ENCODE measurements at places on chromosomes 12 and 14. TPM values are rescaled to one million over a fixed set of nuclear protein-coding genes. Genes with fewer than 3 reads are reported as not detected.

- no peak for DNase-seq
Observed at GRCh38 chr12:46944771-46945170, 119.0 kb upstream of the SLC38A4 start.

DEGS2 gene
- 8.6 TPM for polyA plus RNA-seq

KRT73 gene
- not detected for polyA plus RNA-seq

GRCh38 chr14:39762576-39763401 lies 330.6 kb upstream of the FBXO33 start:
- no peak for DNase-seq

MYF5 gene
- polyA plus RNA-seq: 0.14 TPM

GRCh38 chr14:63670692-63671091 lies 29.0 kb upstream of the WDR89 start:
- no peak for DNase-seq

DNA sequence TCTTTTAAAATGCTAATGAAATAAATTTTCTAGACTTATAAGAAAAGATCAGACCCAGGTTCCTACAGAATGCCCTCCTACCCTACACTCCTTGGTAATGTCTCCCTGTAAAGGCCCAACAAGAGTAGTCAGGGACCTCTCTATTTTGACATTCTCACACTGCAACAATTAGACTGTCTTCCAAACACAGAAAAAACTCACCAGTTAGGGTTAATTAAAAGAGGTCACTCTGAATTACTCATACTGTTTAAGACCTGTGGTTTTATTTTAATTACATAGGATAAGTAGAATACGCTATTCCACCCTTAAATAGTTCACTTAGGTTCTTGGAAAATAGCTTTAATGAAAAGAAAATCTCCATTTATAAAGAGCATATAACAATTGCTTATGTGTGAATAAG lies 142.4 kb downstream of the ITPR2 start:
- DNase-seq: no peak

DNA sequence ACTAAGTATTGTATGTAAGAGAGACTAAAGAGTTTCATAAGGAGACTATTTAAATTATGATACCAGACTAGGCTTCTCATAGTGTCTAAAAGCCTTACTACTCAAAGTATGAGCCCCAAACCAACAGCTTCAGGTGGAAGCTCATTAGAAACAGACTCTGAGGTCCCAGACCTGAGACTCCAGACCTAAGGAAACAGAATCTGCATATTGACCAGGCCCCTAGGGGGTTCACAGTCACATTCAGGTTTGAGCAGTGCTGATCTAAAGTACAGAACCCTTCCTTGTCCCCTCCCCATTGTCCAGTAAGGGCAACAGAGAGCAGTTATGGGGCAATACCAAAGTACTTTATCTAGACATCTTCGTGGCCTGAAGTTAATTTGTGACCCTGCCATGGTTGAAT lies 87.7 kb downstream of the SSPN start:
- no peak for DNase-seq

DNA sequence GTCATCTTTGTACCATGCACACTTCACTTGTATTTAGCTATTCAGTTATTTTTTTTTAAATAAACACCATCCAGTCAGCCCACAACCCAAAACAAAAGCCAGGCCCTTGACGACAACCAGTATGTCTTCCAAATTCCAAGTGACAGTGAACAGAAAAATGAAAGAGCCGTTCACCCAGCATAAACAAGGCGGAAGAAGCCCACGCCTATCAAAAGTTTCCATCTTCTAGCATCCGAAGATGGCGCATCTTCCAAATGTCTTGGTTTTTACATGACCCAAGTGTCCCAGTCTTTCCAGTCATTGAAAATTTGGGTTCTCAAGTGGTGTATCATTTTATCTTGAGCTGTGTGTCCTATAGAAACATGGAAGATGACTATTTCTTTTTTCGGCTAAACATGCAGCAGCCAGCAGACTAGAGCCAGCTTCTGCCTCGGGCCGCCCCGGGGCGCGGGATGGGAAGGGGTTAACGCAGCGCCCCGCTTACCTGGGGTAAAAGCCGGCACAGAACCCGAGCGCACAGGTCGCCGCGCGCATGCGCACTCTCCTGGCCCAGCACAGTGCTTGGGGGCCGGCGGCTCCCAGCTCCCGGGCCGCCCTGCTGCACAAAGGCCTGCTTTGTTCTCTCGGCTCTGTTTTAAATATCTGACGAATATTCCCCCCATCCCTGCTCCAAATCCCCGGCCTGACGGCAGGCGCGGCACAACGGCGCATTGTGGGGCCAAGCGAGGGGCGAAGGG lies 164.8 kb downstream of the ZFP36L1 start:
- DNase-seq: no peak

- no peak for DNase-seq
Observed at GRCh38 chr12:118299791-118300460, 72.8 kb downstream of the TAOK3 start.

KCNC2 gene
- polyA plus RNA-seq: 0.34 TPM

FGF23 gene
- polyA plus RNA-seq: 0.04 TPM

- no peak for DNase-seq
Observed at GRCh38 chr14:106883218-106883692, 1356.9 kb downstream of the TMEM121 start.

DNA sequence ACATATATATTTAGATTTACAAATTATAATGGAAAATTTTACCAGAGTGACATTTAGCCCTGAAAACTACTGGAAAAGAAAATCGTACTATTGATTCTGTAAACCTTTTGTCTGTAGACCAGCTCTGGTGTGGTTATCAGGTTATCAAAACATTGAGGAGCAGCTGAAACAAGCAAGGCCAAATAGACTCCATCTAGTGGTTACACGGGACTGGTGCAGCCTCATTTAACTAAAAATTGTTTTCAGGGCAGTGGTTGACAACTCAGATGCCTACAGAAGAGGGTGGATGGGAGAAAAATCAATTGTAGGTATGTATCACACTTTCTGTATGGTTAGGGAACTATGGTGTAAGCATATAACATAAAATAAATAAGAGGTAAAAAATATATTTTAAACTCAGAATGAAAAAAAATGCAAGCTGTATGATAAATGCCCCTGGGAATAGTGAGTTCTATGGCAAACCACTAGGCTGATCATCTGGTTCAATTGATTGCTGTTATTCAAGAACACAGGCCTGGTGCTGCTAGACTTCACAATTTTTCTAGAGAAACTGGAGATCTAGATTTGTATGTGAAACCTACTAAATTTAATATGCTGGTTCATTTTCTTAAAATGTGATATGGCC lies 51.2 kb downstream of the ACSS3 start:
- no peak for DNase-seq

DNA sequence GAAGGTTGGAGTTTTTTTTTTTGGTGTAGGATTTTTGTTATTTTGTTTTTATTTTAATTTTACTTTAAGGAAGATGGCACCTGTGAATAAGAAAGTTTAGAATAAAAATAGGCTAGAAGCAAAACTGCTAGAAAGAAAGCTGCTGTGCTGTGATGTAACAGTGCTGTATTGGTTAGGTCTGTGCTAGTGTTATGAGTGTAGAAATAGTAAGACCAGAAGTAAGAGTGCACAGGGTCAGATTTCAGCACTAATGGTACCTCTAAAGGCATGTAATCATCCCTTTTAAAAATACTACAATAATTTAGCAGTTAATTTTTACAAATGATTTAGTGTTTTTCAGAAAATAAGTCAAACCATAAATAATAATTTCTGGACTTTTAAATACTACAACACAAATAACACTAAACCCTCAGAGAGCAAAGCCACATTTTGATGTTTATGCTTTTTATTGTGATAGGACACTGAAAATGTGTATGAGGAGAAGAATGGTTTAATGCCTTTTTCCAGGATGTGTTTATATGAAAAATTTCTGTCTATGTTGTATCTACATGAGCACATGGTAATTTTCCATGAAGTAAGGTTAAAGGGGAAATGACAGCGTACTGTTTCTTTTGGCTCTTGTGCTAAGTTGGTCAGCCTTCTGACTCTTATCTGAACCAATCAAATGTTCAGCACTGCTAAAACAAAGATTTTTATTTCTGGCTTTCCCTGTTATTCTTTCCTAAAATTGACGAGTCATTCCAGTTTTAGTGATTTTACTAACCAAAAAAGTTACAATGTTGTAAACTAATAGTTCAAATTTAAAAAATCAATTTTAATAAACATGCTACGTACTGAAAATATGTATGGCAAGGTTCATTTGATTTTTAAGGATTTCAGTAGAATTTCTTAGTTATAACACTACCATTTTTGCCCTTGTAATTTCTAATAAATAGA lies 96.1 kb downstream of the PPHLN1 start:
- no peak for DNase-seq

CPM gene
- 32.7 TPM for polyA plus RNA-seq

- no peak for DNase-seq
Observed at GRCh38 chr12:98449584-98449983, 65.8 kb upstream of the TMPO start.

DNA sequence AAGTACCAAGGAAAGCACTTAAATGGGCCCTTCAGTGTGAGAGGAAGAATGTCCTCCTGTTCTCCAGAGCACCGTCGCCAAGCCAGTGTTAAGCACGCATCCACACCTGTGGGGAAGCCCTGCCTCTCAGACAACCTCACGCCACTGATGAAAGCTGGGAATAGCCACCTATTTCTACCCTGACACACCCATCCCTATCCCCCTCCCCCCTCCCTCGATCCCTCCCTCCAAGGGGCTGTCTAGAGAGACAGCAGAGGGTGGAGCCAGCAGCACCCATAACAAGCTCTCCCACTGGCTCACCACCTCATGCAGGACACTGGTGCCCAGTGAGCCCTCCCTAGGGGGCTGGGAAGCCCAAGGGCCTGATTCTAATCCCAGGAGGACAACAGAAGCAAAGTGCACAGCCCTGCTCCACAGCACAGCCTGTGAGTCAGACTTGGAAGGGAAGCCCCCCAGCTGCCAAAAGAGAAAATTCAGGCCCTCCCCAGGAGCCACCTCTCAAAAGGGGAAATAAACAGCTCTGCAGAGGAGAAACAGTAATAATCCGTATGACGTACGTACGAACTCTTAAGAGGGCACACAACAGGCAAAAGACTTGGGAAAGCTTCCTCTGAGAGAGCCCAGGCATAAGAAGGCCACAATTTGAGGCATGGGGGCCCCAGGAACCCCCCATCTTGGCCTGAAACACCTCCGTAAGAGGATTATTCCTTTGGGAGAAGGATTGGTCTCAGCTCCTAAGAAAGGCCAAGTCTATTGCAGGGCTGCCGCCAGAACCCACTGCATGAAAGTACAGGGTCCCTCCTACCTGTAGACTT lies 7.8 kb downstream of the PITPNM2 start:
- DNase-seq: no peak

CD163L1 gene
- 2.4 TPM for polyA plus RNA-seq

IQSEC3 gene
- polyA plus RNA-seq: 6.5 TPM

DNA sequence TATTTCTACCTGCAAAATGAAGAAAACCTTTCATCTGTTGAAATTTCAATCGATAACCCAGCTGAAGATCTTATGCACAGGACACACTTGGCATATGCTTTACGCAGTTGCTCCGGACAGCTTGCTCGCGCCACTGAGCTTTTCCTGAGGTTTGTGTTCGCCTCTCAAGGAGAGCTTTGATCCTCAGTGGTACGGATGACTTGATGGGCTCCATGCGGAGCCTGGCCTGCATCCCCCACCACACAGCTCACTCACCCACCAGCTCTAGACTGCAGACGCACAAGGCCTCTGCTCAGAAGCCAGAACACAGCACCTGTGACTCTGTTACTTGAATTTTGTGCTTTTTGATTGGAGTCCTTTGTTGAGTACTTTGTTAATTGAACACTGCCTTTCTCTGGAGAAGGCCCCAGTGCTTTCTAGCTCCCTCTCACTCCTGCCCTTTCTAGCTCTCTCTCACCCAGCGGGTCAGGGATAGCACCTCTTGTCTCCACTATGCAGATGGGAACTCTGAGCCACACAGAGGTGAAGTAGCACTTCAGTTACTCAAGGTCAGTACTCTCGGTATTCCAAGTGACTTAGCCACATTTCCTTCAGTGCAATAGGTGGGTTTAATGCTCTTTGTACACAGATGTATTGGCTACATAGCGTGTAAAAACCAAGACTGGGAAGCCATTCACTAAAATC lies 52.1 kb downstream of the TBC1D30 start:
- no peak for DNase-seq

All from left renal cortex interstitium (tissue), 4 donors.